Stimulated activated CD8-positive, alpha-beta memory T cell treated with anti-CD3 and anti-CD28 coated beads, Interleukin-2, amount 100 ng/mL, for 1 hour (primary cell): ENCODE measurements at places on chromosomes 7 and 10.

- DNase-seq: no peak
Observed at GRCh38 chr10:111267673-111268072, 190.8 kb downstream of the ADRA2A start.

DNA sequence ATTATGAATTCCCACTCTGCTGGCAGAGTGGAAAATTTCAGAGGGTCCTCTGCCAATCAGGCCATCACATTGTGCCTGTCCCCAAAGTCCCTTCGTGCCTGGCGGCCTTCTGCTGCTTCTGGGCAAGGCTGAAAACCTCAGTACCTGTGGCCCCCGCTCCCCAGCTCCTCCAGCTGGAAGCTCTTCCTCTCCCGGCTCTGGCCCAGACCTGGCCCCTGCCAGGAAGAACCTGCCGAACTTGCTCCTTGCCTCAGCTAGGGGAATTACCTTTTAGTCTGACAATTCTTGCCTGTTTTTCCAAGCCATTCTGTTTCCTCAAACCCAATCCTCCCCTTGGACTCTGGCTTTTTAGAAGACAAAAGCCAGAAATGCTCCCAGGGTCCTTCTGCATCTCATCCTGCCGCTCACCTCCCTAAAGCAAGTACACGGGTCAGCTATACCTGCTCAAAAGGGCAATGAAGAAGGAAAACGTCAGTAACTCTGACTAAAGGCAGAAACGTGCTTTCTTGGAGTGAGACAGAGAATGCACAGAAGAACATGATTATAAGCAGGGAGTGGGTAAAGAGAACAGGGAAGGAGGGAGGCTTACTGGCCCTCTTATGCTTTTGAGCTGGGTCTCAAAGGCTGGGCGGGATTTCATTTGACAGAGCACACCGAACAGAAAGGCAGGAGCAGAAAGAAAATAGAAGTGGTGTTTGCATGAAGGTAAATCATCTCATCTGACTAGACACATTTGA is 28.1 kb upstream of the TRIL start:
- DNase-seq: no peak

GRCh38 chr10:116848944-116849247 is 403 bp upstream of the ENO4 start:
- no peak for DNase-seq

- no peak for DNase-seq
Observed at GRCh38 chr10:73136627-73137026, 26.4 kb downstream of the NUDT13 start.

GRCh38 chr10:33772370-33773252 is 438.1 kb upstream of the NRP1 start:
- DNase-seq: no peak

DNA sequence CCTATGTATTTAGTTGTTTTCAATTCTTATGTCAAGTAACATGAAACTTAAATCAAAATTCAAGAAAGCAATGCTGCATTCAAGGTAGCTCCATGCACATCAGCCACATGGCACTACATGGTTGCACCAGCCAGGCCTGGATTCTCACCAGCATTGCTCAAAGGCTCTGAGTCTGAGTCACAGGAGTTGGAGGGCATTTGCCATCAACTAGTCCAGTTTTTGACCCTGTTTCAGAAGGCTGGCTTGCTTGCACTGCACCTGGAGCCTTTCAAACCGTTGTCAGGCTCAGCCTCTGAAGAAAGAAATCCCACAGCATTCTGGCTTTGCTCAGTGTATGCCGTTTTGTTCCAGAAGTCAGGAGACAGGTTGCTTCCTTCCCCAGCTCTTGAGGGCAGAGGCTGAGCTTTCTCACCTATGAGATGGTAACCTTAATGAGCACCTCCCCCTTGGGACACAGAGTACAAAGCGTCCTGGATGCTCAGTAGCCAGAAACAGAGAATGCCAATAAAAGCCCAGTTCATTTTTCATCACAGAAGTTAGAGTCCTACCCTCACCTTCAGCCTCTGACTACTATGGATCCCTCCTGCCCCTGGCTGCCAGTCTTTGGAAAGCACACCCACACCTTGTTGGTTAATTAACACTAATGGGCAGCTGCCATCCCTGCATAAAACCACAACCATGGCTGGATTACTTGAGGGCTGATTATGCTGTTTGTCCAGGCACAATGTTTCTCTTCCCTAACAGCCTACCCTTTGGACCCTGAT is 288.4 kb upstream of the LRRTM3 start:
- DNase-seq: no peak

DNA sequence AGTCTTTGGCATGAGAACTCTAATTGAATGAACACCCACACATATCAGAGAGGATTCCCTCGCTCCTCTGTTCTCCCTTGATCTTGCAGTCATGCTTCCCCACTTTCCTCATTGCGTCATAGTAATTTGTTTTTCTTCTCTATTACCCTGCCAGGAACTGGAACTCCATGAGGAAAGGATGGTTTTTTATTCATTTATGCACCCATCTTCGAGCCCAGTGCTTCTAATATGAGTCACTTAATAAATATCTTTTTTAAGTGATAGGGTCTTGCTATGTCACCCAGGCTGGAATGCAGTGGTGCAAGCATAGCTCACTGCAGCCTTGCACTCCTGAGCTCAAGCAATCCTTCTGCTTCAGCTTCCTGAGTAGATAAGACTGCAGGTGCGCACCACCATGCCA is 83.5 kb downstream of the OTUD1 start:
- no peak for DNase-seq

GRCh38 chr10:63627881-63628296 is 106.7 kb downstream of the REEP3 start:
- no peak for DNase-seq

GRCh38 chr10:62050346-62050892 is 148.9 kb downstream of the ARID5B start:
- no peak for DNase-seq

GRCh38 chr7:114916261-114916892 is 5.5 kb upstream of the MDFIC start:
- no peak for DNase-seq

DNA sequence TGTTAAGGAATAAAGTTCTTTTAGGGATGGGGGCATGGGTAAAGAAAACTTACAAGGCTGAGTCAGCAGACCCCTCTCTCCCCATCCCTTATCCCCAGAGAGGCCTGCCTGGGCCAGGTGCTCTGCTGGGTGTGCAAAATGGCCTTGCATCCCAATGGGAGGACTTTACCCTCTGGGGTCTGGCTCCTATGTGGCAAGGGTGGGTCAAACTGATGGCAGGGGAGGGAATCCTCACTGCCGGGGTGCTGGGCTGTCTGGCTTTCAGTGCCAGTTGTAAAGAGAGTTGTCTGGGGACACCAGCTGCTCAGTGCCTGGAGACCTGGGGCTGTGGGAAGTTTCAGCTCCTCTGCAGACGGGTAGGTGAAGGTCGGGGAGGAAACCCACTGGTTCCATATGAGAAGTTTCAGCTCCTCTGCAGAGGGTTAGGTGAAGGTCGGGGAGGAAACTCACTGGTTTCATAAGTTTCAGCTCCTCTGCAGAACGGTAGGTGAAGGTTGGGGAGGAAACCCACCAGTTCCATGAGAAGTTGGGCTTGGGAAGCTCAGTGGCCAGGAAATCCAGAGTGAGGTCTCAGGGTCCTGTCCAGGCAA is 127.2 kb upstream of the PODXL start:
- no peak for DNase-seq

DNA sequence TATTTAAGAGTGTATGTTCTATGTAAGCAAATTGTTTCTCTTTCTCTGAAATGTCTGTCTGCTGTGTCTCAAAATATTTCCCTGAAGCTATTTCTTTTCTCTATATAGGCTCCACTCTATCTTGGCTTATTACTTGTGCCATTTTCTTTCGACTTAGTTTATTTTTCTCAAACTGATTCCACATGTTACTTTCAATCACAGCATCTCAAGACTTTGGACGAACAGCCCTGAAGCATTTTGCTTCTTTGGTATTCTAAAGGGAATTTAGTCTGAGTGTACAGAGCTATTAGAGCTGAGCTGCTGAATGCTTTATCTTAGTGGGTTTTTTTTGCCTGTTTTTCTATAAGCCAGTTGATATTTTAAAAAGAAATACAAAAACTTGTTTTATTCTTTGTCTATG is 95.7 kb downstream of the PLXDC2 start:
- DNase-seq: no peak

GRCh38 chr10:102404361-102405107 is 9.0 kb downstream of the NFKB2 start:
- DNase-seq: no peak
